ENCODE measurements at places on chromosomes 16 and 17.

GRCh38 chr17:49146620-49147306, 14.2 kb downstream of the B4GALNT2 start:
- no peak for DNase-seq

DNA sequence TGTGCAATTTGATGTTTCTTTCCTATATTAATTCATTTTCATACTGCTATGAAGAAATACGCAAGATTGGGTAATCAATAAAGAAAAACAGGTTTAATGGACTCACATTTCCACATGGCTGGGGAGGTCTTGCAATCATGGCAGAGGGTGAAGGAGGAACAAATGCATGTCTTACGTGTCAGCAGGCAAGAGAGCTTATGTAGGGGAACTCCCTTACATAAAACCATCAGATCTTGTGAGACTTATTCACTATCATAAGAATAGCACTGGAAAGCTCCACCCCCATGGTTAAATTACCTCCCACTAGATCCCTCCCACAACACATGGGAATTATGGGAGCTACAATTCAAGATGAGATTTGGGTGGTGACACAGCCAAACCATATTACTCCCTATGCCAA, 418.9 kb upstream of the MAF start:
- DNase-seq, result no peak

- DNase-seq, result no peak
Observed at GRCh38 chr17:40707745-40708144, 4.2 kb upstream of the KRT24 start.

- DNase-seq, result no peak
Observed at GRCh38 chr17:55785181-55785580, 34.3 kb downstream of the PCTP start.

- DNase-seq, result no peak
Observed at GRCh38 chr16:81517629-81518438, 73.2 kb downstream of the CMIP start.

GRCh38 chr16:67936124-67936879, at the start of gene PSMB10:
TSS of gene PSMB10 (minus strand) at chr16:67936850. CDS start at chr16:67936749, 101 bp downstream.
- DNase-seq, result peak; percentile 68

GRCh38 chr16:80058214-80058613, 457.7 kb upstream of the MAF start:
- no peak for DNase-seq

DNA sequence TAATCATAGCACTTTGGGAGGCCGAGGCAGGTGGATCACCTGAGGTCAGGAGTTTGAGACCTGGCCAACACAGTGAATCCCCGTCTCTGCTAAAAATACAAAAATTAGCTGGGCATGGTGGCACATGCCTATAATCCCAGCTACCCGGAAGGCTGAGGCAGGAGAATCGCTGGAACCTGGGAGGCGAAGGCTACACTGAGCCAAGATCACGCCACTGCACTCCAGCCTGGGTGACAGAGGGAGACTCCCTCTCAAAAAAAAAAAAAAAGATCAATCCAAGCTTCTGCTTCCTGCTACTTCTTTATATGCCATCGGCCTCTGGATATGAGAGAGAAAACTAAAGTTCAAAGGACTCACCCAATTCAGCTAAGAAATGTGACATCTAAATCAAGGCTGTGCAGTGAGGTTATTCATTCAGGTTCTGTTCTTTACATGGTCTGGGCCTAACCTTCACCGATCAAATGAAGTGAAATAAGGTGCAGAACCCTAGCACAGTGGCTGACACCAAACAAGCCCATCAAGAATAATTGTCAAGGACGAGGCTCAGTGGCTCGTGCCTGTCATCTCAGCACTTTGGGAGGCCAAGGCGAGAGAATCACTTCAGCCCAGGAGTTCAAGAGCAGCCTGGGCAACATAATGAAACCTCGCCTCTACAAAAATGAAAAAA, 25.6 kb downstream of the ZP2 start:
- DNase-seq, result no peak

DNA sequence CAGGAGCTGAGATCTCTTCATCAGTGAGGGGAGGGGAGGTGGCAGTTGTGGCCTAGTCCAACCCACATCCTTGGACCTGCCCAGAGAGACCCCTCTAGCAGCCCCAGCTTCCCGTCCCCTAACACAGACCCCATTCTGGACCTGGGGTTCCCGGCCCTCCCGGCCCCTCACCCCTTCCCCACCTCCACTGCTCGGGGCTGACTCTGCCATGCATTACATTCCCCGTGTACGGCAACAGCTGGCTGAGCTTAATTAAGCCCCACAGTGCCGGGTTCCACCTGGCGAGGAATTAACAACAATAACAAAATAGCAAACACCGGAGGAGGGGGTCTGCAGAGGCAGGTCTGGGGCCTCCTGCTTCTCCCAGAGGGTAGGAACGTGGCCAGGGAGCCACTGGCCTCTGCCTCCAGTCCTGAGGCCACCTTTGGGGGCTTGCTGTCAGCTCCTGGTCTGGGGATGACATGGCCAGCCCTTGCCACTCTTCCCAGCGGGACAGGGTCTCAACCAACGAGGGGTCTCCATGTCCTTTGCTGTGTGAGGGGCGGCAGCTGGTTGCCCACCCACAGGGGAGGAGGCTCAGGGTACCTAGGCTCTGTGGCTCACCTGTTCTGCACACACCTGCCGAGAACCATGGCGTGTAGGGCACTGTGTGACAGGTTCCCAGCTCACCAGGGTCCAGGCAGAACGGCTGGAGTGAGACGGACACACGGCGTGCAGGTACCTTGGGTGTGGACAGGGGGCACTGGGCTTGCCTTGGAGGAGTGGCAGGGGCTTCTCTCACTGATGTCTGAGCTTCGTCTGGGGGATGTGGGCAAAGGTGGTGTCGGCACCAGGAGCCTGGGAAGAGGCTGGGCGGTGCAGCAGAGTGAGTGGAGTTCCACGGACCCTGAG, 46.9 kb upstream of the CBFA2T3 start:
- no peak for DNase-seq
